Lung (tissue), 17 donors: ENCODE measurements at places on chromosomes 2 and 18. TPM values are rescaled to one million over a fixed set of nuclear protein-coding genes. Genes with fewer than 3 reads are reported as not detected.
A peak's percentile ranks its signal among the peaks of the same experiment; 100 is the strongest.

- no peaks in the 10 kb centered on the region for H3K27me3 ChIP-seq
- no peak overlapping the region for H3K4me3 ChIP-seq
- no peak overlapping the region for H3K27ac ChIP-seq
- no peak for DNase-seq
- no peaks in the 10 kb centered on the region for H3K4me1 ChIP-seq
Measured at GRCh38 chr2:142866426-142866825, 11.0 kb upstream of the KYNU start.

- H3K4me1 ChIP-seq = peaks cover 3% of the 10 kb centered on the region
- H3K27ac ChIP-seq = no peak overlapping the region
- H3K36me3 ChIP-seq = peaks cover 14% of the 10 kb centered on the region
- no peaks in the 10 kb centered on the region for H3K27me3 ChIP-seq
- DNase-seq = peak; percentile 29
Measured at GRCh38 chr18:47881752-47882455, 48.6 kb downstream of the SMAD2 start.

- no peak overlapping the region for H3K27ac ChIP-seq
- H3K27me3 ChIP-seq = no peaks in the 10 kb centered on the region
- H3K36me3 ChIP-seq = no peaks in the 10 kb centered on the region
- H3K4me3 ChIP-seq = no peak overlapping the region
- no peak for DNase-seq
Measured at GRCh38 chr2:182186132-182186735, 200.6 kb downstream of the PPP1R1C start.

- H3K36me3 ChIP-seq = no peaks in the 10 kb centered on the region
- H3K27ac ChIP-seq = no peak overlapping the region
- no peak for DNase-seq
- H3K4me1 ChIP-seq = peaks cover 21% of the 10 kb centered on the region
- H3K4me3 ChIP-seq = no peak overlapping the region
Measured at GRCh38 chr2:5125017-5125730, 567.0 kb upstream of the SOX11 start.

- no peaks in the 10 kb centered on the region for H3K27me3 ChIP-seq
- no peaks in the 10 kb centered on the region for H3K4me1 ChIP-seq
- no peak overlapping the region for H3K4me3 ChIP-seq
- DNase-seq = no peak
Measured at GRCh38 chr2:207216457-207216856, 50.7 kb upstream of the KLF7 start.

- H3K27me3 ChIP-seq = no peaks in the 10 kb centered on the region
- peaks cover 54% of the 10 kb centered on the region for H3K4me1 ChIP-seq
- DNase-seq = peak; percentile 100
Measured at GRCh38 chr2:102050854-102051391, 59.2 kb downstream of the IL1R2 start.

DNA sequence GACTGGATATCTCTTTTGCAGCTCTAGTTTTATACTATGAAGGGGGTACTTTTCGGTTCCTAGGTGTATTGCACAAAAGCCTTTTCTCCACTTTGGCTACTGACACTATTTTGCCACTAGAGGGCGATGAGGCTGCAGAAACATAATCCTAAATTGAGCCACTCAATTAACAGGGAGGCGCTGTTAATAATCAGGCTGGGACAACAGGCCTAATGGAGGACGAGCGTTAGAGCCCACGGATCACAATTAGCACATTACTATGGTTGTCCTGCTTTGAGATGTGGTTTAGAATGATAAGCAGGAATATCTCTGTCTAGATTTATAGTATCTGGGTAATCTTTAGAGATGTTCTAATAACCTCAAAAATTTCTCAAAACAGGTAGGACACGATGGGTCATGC lies 62.2 kb upstream of the PMAIP1 start:
- no peaks in the 10 kb centered on the region for H3K36me3 ChIP-seq
- no peaks in the 10 kb centered on the region for H3K4me1 ChIP-seq
- DNase-seq = peak; percentile 47

DNA sequence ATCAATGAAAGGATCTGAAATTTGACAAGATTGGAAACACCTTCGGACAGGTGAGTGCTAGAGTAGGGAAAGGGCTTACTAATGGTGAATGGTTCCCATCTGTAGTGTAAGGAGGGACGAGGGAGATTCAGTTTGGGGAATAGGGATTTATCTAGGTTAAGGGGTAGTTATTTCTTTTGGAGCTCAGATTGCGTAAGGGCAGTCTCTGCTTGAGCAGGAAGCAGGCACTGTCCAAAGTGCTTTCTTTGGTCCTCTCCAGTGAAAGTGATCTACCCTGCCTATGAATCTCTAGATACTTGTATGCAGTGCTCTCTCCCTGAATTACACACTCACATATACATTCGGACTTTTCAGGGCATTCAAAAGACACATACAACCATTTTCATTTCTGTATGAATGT lies 272.9 kb upstream of the FIGN start:
- no peak overlapping the region for H3K27ac ChIP-seq
- no peaks in the 10 kb centered on the region for H3K27me3 ChIP-seq
- H3K4me3 ChIP-seq = no peak overlapping the region
- no peak for DNase-seq
- no peaks in the 10 kb centered on the region for H3K4me1 ChIP-seq

- no peak overlapping the region for H3K4me3 ChIP-seq
- no peak for DNase-seq
- no peaks in the 10 kb centered on the region for H3K27me3 ChIP-seq
- no peaks in the 10 kb centered on the region for H3K36me3 ChIP-seq
- H3K4me1 ChIP-seq = no peaks in the 10 kb centered on the region
- H3K27ac ChIP-seq = no peak overlapping the region
Measured at GRCh38 chr18:52451256-52451655, 111.3 kb downstream of the DCC start.

DNA sequence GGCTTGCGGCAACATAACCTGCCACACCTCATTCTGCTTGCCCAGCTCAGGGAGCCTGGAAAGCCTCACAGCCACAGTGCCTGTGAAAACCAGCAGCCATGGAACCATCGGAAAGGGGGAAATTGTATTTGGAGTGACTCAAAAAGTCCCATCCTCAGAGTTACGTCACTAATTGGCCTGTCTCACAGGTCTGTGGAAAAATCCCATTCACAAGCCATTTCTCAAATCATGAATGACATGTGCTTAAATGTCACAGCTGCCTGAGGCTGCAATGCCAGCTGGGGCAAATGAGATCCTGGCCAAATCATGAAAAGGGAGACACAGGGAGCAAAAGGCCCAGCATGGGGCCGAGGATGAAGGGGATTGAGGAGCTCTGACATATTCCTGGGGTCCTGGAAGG lies 486.9 kb upstream of the RAB6C start:
- no peak for DNase-seq
- H3K36me3 ChIP-seq = no peaks in the 10 kb centered on the region
- H3K4me1 ChIP-seq = no peaks in the 10 kb centered on the region
- no peaks in the 10 kb centered on the region for H3K27me3 ChIP-seq
- no peak overlapping the region for H3K4me3 ChIP-seq

DNA sequence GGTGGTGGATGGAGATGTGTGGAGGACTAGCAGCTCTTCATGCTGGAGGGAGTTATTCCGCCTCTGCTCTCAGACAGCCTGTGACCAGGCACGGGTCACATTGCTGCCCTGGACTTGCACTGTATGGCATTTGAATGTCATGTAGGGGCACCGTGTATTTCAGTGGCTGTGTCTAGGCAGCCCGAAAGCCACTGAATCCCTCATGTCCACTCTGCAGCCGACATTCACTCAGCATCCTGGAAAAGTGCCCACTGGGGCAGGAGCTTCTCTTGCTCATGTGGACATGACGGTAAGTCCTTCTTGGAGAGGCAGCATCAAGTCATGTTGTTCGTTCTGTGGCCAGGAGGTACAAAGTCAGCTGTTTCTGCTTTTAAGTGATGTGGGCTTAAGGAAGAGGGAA lies 127.9 kb downstream of the SH3RF3 start:
- no peaks in the 10 kb centered on the region for H3K36me3 ChIP-seq
- H3K27me3 ChIP-seq = no peaks in the 10 kb centered on the region
- no peak for DNase-seq
- H3K27ac ChIP-seq = no peak overlapping the region
- H3K4me1 ChIP-seq = no peaks in the 10 kb centered on the region
- H3K4me3 ChIP-seq = no peak overlapping the region

GRCh38 chr2:144162652-144163051 lies 357.3 kb downstream of the ZEB2 start:
- H3K4me3 ChIP-seq = no peak overlapping the region
- no peak overlapping the region for H3K27ac ChIP-seq
- no peaks in the 10 kb centered on the region for H3K27me3 ChIP-seq
- H3K4me1 ChIP-seq = no peaks in the 10 kb centered on the region
- no peak for DNase-seq
- no peaks in the 10 kb centered on the region for H3K36me3 ChIP-seq

DNA sequence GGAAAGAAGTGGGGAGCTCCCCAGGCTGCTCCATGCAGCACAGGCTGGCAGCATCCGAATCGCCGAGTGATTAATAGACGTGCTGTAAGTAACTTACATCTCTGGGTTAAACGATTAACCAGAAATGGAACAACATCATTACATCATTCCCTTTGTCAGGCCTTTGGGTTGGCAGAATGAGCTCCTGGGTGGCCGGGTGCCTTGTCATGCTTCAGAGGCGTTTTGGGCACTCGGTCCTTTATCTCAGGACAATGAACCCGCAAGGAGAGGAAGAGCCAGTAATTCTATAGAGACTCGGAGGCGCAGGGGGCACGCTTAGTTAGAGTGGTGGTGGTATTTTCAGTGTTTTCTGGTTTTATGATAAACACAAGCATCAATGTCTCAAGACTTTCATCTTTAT lies 146.9 kb upstream of the TPO start:
- no peaks in the 10 kb centered on the region for H3K27me3 ChIP-seq
- no peaks in the 10 kb centered on the region for H3K36me3 ChIP-seq
- no peaks in the 10 kb centered on the region for H3K4me1 ChIP-seq
- no peak overlapping the region for H3K4me3 ChIP-seq

DNA sequence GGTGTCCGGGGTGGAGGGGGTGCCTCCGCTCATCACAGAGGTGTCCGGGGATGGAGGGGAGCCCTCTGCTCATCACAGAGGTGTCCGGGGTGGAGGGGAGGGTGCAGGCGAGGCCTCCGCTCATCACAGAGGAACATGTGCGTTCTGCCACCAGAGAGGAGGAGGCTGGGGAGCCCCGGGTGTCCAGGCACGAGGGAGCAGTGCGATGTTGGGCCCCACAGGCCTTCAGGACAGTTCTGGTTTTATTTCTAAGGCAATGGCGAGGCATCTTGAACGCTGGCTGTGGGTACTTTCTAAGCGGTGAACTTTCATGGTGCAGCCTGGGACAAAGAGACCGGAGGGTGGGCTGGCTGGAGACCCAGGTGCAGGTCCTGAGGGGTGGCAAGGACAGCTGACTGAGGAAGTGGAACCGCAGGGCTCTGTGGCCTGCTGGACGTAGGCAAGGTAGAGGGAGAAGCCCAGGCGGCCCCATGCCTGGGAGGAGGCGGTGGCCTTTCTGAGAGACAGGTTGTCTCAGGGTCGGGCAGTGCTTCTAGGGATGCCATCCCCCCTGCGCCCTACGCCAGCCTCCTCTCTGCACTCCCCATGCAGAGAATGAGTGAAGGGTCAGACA lies 196.6 kb upstream of the SALL3 start:
- H3K27me3 ChIP-seq = no peaks in the 10 kb centered on the region
- H3K4me1 ChIP-seq = no peaks in the 10 kb centered on the region
- no peak overlapping the region for H3K4me3 ChIP-seq
- no peak overlapping the region for H3K27ac ChIP-seq

- no peaks in the 10 kb centered on the region for H3K27me3 ChIP-seq
- H3K4me1 ChIP-seq = peaks cover 1% of the 10 kb centered on the region
- H3K27ac ChIP-seq = no peak overlapping the region
- H3K4me3 ChIP-seq = no peak overlapping the region
Measured at GRCh38 chr2:29238497-29238896, 123.3 kb downstream of the CLIP4 start.

GRCh38 chr18:69127873-69128500 lies 272.7 kb upstream of the DOK6 start:
- peak; percentile 65 for DNase-seq
- H3K4me3 ChIP-seq = no peak overlapping the region
- no peaks in the 10 kb centered on the region for H3K4me1 ChIP-seq
- H3K27me3 ChIP-seq = no peaks in the 10 kb centered on the region

DNA sequence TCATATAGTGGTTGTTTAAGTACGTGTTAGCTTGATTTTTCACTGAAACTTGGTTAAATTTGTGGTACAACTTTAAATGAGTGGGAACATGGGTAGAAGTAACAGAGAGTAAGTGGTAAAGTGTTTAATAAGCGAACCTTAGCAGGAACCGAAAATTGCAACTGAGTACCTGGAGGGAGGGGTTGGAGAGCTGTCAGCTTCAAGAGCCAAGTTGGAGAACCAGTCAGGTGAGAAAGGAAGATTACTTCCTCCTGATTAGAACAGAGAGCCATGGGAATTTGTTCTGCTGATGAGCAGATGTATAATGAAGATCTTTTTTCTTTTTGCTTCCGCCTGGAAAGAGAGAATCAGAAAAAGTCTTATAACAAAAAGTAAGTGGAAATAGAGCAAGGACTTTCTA lies 158.4 kb upstream of the CDH7 start:
- H3K4me3 ChIP-seq = no peak overlapping the region
- no peak overlapping the region for H3K27ac ChIP-seq
- H3K36me3 ChIP-seq = no peaks in the 10 kb centered on the region

DNA sequence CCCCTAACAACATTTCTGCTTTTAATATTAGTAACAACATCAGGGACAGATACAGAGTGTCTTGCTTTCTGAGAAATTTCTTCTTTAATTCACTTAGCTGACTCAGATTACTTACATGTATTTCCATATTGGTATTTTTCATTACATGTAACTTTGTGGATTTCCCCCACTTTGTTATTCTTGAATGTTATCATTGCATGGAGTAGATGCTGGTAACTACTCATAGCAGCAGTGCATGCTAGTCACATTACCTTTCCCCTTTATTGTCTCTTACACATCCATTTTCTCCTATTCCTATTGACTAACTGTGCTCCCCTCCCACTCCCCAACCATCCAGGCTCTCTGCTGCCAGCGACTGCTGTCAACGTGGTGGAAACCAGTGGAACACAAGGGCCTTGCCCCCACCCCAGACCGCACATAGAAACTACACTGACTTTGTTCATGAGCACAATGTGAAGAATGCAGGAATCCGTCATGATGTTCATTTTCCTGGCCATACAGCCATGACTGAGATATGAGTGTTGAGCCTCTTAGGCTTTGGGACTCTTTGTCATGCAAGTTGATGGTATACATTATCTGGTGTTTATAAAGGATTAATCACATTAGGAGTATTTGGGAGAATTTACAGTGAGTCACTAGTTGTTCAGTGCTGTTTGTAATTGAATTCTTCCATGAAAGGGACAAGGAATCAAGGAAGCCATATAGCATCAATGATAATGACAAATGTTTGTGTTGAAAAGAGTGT lies 91.0 kb downstream of the EPB41L5 start:
- DNase-seq = no peak
- no peaks in the 10 kb centered on the region for H3K4me1 ChIP-seq
- H3K27ac ChIP-seq = no peak overlapping the region
- peaks cover 15% of the 10 kb centered on the region for H3K36me3 ChIP-seq
- H3K27me3 ChIP-seq = no peaks in the 10 kb centered on the region
- no peak overlapping the region for H3K4me3 ChIP-seq

Gene KCNJ13
- not detected for total RNA-seq

Gene HNMT
- 45.9 TPM for total RNA-seq

Gene MDH1B
- 10.9 TPM for total RNA-seq

Gene IL18RAP
- 10.9 TPM for total RNA-seq

Gene MMADHC
- 101 TPM for total RNA-seq

Gene NAT8
- not detected for total RNA-seq

Gene NEU4
- 0.43 TPM for total RNA-seq

Gene RFTN2
- total RNA-seq = 3.2 TPM

Gene SLC9A2
- total RNA-seq = 0.52 TPM
